ENCODE measurements at places on chromosomes 11 and 22.

- no peak for DNase-seq
These were observed 796 bp downstream of the MYOD1 start for GRCh38 chr11:17719938-17720795.

DNA sequence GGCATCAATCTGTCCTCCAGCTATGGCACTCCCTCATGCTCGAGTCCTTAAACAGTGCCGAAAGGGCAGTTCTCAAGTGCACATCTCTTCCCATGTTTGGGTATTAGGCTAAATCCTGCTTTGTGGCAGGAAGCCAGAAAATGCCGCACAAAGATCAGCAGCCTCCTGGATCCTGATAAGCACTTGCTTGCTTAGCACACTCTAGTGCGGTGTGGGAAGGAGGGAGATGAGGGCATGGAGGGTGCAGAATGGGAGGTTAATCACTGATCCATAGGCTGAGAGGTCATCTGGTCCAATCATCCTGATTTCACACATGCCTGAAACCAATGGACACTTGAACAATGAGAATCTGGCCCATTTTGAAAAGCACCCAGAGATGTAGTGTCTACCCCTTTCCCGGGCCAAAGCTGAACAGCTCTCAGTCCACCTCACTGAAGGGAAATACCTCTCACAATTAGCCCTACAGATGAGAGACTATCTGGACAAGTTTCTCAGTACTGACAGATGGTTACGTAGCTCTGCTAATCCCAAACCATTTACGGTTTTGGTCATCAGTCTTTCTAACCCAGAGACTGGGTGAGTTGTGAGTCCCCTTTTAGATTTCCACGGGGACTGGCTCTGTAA, 29.8 kb upstream of the CHRM4 start:
- DNase-seq: no peak

- DNase-seq: no peak
These were observed 883.5 kb downstream of the OPCML start for GRCh38 chr11:132648851-132649250.

DNA sequence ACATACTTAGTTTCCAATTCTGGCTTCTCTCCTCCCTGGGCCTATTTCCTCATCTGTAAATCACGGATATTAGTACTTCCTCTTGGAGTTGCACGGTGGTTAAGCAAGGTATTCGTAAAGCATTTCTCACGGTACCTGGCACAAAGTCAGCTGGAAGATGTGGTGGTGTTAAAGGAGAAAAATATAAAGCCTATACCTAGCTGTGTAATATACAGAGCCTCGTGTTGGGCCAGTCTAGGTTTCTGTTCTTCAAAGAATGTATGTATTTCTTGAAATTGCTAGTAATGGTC, 47.2 kb downstream of the DBX1 start:
- no peak for DNase-seq

- no peak for DNase-seq
These were observed 40.2 kb downstream of the RRP8 start for GRCh38 chr11:6563121-6563619.
